WTC11 (cell line): ENCODE measurements at places on chromosomes 12 and 14.

DNA sequence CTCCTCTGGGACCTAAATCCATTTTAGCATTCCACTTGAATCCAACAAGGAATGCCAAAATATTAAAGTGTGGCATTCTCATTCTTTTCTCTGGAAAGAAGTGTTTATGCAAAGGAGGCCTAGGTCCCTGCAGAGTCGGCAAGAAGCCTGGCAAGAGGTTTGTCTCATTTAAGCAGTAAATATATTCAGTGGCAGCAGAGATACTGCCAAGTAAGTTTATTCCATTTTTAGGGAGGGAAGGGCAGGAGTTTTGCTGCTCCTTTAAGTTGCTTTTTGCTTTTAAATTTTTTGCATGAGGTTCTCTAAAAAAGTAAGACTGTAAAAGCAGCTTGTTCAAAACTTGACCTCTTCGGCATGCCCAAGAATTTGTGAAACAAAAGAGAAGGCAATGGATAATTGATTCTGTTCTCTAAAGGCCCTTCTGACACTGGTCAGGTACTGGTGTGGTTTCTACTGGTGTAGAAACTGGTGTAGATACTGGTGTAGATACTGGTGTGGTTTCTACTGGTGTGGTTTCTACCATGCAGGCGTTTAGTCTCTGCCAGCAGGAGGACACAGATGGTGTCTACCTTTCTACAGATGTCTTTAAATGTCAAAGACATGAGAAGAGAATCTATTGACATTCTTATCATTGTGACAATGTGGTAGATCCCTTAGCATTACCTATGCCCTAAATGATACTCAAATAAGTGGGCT lies 107.3 kb downstream of the SAMD4A start:
- no peak for DNase-seq

DNA sequence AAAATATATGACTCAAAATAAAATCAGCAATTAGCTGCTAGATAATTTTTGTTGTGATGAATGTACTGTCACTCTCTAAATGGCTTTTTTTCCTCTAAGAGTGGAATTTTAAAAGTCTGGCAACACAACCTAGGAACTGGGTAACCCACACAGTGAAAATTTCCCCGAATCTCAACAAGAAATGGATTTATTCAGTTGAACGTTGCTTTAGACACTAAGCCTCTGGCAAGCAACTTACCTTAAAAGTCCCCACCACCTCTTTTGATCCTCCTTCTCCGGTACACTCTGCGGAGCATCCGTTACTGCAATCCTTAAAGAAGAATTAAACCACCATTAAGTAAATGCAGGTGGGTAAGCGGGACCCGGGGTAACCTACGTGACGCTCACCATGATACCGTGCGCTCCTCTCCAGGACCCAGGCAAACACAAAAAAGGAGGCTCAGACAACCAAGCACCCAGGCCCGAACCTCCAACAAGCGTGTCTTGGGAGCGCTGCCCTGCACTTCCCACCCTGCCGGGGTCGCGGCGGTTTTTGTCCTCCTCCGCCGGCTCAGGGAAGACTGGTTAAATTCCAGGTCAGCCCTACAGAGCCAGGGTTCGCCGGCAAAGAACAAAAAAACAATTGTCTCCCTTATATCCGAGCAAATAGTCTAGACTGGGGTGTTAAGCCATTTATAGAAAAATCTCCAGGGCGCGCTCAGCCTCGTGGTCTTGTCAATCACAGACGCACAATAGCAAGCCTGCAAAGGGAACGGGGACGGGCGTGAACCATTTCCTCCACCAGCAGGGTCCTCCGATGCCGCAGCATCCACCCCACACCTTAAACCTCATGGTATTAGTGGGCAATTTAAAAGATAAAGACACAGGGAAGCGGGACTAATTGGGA lies 47.1 kb downstream of the BCAT1 start:
- peak; percentile 53 for DNase-seq

DNA sequence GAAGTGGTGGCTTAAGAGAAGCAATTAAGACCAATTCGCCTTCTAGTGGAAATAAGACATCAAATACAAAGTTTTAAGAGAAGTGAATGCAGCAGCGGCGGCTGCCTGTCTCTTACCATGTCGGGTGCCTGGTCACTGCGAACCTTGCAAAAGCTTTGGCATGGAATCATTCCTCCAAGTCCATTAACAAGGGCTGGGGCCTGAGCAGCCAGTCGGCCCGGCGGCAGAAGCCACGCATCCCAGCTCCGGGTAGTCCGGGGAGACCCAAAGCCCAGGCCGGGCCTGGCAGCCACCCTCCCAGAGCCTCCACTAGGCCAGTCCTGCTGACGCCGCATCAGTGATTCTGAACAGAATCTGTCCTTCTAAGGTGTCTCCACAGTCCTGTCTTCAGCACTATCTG lies 321.0 kb downstream of the TMEM121 start:
- no peak for DNase-seq

DNA sequence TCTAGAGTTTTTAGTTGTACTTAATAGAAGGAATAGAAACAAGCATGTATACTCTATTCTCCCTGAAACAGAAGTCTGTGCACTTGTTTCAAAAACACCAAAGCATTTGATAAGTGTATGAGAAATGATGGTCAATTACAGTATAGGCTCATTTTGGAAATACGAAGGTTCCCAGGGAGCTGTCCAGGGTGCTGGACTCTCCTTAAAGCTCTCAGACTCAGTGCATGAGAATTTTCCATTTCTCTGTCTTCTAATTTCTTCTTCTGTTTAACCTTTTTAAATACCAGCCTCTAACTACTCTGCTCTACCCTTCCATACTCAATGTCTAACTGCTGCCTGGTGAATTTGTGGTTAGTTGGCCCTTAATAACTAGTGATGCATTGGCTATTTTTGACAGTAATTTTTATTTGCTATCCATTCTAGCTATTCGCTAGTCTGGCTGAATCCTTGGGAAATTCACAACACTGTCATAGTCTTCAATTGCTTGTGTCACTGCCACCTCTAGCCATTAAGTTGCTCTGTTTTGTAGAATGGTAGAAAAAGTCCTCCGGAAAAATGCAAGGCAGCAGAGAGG lies 229.2 kb downstream of the NRXN3 start:
- DNase-seq: peak; percentile 52

DNA sequence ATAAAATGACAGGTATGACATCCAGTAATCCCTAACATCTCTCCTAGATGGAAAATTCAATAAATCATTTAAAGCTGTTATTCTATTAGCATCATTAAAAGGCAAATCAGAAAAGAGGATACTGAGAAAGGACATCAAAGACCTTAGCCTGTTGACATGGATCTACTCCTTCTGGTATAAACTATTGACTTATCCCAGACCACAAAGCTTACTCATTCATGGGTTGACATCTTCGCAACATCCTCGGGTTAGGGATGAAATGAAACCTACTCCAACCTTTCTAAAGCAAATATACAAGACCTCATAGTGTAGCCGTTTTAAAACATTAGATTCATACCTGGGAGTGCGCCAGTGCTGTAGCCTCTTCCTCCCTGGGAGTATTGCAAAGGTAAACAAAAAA lies 191.5 kb upstream of the BTG1 start:
- no peak for DNase-seq

DNA sequence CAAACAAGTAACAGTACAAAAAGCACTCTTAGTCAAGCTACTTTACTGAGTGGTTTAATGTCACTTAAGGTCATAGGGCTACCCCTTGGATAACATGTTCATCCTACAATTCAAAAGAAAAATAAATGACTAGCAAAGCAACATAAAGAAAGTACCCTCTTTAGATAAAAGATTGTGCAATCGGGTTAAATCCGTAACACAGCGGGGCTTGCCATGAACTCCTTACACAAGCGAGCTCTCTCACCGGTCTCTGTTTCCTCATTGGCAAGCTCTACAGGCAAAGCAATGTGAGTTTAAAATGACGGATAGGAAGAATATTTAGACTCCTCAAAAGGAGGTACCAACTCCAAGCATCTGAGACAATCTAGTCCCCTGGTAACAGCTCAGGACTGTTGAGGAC lies 140.6 kb downstream of the EGLN3 start:
- no peak for DNase-seq

GRCh38 chr12:49960474-49961110 lies 1.1 kb upstream of the AQP5 start:
- no peak for DNase-seq
